SW480 (cell line): ENCODE measurements at places on chromosomes 11 and 22.

DNA sequence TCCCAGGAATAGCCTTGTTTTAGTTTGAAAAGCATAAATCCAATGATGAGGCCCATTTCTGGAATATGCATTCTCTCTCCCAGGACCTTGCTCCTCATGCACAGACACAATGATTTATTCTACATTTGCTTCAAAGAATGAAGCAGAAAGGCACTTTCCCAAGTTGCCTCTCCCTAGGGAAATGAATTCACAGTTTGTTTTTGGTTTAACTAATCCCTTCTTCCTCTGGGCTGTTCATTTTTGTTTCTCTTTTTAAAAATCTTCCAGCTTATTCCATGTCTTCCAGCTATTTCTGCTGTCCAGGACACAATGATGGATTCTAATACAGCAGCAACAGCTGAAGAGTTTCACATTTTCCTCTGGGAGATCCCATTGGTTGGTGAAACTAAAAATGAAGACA lies 1529.2 kb upstream of the TENM4 start:
- DNase-seq, result no peak

GRCh38 chr11:125397421-125397820 lies 98.6 kb downstream of the FEZ1 start:
- no peak for DNase-seq

GRCh38 chr11:4180441-4181183 lies 86.0 kb downstream of the RRM1 start:
- no peak for DNase-seq

DNA sequence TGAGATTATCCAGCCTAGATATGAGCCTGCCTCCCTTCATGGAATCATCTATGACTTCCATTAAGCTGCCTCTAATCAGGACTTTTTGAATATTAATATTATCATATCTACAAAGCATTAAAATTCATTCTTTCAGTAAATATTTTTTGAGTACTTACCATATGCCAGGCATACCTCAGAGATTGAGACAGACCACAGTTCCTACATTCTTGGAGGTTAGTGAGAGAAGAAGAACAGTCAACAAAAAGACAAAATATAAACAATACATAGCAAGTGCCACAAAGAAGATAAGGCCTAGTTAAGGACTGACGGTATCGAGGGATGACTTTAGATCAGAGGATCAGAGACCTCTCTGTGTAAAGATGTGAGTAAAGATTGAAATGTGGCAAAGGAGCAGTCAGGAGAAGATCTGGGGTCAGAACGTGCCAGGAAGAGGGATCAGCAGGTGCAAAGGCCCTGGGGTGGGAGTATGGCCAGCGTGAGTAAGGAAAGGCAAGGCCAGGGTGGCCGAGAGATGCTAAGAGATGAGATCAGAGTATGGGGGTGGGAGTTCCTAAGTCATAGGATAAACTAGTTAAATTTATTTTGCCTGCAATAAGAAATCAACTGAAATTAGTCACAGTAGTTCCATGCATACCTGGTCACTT lies 15.4 kb downstream of the SLC35C1 start:
- DNase-seq, result no peak

DNA sequence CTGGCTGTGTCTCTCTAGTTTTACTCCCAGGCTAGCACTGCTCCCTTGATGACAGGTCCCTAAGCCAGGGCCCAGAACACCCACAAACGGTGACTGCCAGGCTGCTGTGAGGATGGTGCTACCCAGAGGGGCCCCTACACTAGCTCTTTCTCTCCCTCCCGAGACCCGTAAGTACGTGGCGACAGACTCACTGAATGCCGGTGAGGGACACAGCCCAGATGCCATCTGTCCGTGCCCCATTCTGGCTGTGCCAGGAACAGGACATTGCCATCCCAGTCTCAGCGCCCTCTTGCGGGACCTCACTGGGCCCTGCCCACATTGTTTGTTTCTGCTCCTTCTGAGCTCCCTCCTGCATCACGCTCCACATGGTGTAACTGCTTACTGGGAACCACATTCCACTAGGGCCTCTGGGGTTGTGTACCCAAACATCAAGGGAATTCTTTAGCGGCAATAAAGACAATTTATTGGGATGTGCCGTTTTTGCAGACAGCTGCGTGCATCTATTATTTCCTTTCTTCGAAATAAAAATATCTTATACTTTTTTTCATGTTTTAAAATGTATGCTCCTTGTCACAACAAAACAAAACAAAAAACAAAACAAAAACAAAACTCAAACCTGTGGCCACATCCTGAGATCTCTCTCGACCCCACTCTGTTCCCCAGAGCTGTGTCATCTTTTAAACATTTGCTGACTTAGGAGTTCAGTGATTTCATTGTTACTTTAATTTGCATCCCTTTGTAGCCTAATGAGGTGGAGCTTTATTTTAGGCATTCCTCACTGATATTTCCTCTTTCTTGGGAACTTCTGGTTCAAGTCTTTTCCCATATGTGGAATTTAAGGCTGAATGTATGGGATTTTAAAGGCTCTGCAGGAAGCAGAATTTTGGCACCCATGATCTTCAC lies 4.4 kb upstream of the TPCN2 start:
- peak; percentile 96 for DNase-seq
